H9 (cell line): ENCODE measurements at places on chromosomes 3 and 15. TPM values are rescaled to one million over a fixed set of nuclear protein-coding genes. Genes with fewer than 3 reads are reported as not detected.

Gene LRRC28
- total RNA-seq = 15.0 and 17.6 TPM in 2 replicates

Gene STRIT1
- total RNA-seq = 0.26 TPM in 1 of 2 replicates, not detected in the other

Gene RRP9
- 64.0 and 67.1 TPM in 2 replicates for total RNA-seq

- H3K27ac ChIP-seq = no peak overlapping the region
- H3K36me3 ChIP-seq = no peaks in the 10 kb centered on the region; the same call in 2 of the 3 replicates
- no peaks in the 10 kb centered on the region for H3K27me3 ChIP-seq
Observed at GRCh38 chr15:70715840-70716485, 47.4 kb downstream of the UACA start.

DNA sequence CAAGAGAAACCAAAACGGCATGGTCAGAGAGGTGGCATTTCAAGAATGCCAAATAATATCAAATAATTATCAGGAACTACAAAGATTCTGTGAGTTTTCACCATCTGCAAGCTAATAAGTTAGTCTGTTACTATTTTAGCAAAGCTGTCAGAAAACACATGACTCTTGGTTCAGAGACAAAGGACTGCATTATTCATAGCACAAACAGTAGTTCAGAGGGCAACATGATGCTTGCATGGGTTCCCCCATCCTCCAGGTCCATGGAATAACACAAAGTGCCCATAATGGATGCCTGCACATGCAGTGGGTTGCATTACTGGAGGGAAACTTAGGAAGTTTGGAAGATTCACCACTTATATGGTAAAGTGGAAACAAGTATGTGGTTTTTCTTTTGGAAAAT, 228.8 kb upstream of the ALCAM start:
- no peaks in the 10 kb centered on the region for H3K27me3 ChIP-seq
- no peak overlapping the region for H3K4me3 ChIP-seq
- no peak overlapping the region for H3K27ac ChIP-seq
- no peaks in the 10 kb centered on the region for H3K36me3 ChIP-seq
- peaks cover 3% of the 10 kb centered on the region; the same call in 1 of the 2 replicates for H3K4me1 ChIP-seq
- DNase-seq = no peak
